ENCODE measurements at places on chromosomes 3 and 15. TPM values are rescaled to one million over a fixed set of nuclear protein-coding genes. Genes with fewer than 3 reads are reported as not detected.

- no peak for DNase-seq
These were observed 84.1 kb upstream of the PRR23C start for GRCh38 chr3:139128803-139129202.

CCR8 gene
- not detected for polyA plus RNA-seq

ILDR1 gene
- 4.7 TPM for polyA plus RNA-seq

GRCh38 chr3:83003917-83004316 lies 1242.5 kb upstream of the GBE1 start:
- DNase-seq = no peak

DNA sequence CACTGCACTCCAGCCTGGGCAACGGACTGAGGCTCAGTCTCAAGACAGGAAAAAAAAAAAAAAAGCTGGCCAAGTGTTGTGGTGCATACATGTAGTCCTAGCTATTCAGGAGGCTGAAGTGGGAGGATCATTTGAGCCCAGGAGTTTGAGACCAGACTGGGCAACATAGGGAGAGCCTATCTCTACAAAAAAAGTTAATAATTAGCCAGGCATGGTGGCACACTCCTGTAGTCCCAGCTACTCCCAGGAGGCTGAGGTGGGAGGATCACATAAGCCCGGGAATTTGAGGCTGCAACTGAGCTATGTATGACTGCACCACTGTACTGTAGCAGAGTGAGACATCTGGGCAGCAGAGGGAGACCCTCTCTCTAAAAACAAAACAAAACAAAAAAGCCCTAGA lies 58.9 kb downstream of the RBPMS2 start:
- no peak for DNase-seq

LSG1 gene
- polyA plus RNA-seq = 29.4 TPM

- no peak for DNase-seq
These were observed 194.1 kb downstream of the KCNH8 start for GRCh38 chr3:19342389-19342788.

- no peak for DNase-seq
These were observed 17.6 kb downstream of the SHQ1 start for GRCh38 chr3:72830452-72831223.

GRCh38 chr3:111709645-111710044 lies 114.5 kb upstream of the ZBED2 start:
- no peak for DNase-seq

GRCh38 chr15:52730173-52730572 lies 51.0 kb upstream of the ATOSA start:
- DNase-seq = peak; percentile 80

DNA sequence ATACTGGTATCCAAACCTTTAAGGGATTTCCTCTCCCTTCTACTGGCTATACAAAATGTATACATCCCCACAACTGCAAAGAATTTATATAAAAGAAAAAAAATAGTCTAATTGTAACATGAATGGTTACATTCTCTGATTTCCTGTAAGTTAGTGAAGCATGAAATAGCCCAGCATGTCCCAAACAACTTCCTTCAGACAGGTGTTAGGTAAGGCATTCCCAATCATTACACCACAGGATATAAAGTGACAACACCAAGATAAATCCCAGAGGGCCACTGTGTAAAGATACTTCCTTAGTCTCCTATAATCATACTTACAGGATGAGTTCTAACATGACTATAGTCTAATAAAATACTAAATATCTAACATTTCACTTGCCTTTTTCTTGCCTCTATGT lies 7.6 kb downstream of the CMTM6 start:
- no peak for DNase-seq

DNA sequence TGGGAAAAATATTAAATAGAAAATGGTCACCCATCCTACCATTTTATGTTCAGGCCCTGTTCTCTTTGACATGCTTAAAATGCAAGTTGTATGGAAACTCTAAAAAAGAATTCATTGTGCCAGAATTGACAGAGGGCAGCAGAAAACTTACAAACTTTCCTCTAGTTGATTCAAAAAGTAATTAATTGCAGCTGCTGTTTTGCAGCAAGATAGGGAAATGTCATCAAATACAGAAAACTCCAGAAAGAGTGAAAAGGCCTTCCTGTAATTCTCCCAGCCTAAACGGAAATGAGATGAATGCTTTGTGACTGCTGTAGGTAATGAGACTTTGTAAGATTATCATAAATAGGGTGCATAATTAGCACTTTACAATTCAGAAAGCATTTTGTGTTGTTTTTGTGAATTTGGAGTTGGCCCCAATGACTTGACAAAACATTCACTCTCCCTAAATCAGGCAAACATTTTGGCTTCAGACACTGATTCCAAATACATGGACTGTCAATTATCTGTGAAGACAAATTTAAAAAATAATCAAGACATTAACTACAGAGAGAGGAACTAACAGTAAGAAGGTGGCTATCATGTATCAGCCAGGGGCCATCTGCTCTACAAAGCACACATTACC lies 861.8 kb downstream of the SQOR start:
- no peak for DNase-seq

- no peak for DNase-seq
These were observed 97.2 kb downstream of the CACNA1D start for GRCh38 chr3:53591646-53592045.

GRCh38 chr15:41331281-41331680 lies 1.1 kb downstream of the OIP5 start:
- DNase-seq = peak; percentile 11

MAPKBP1 gene
- 14.1 TPM for polyA plus RNA-seq

CPLX3 gene
- 0.60 TPM for polyA plus RNA-seq

DNA sequence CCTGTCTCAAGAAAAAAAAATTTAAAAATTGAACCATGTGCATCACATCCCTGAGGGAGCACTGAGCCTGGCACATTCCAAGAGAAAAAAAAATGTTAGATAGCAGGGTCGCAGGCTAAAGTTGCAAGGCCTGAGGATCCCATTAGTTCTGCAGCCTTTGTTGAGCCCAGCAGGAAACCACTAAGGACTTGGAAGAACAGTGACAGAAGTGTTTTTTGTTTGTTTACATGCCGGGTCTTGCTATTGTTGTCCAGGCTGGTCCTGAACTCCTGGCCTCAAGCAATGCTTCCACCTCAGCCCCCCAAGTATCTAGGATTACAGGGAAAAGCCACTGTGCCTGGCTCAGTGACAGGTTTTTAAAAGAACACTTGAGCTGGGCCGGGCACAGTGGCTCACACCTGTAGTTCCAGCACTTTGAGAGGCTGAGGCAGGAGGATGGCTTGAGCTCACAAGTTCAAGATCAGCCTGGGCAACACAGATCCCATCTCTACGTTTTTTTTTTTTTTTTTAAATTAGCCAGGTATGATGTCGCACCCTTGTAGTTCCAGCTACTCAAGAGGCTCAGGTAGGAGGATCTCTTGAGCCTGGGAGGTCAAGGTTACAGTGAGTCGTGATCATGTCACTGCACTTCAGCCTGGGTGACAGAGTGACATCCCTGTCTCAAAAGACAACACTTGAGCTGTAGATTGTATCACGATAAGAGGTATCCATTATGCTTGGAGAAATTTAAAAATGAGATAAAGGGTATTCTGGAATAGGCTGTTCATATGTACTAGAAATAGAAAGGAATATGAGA lies 15.2 kb downstream of the CHAC1 start:
- no peak for DNase-seq

GRCh38 chr3:70982700-70983140 lies 600.8 kb downstream of the FOXP1 start:
- DNase-seq = no peak

- no peak for DNase-seq
These were observed 14.5 kb downstream of the EMC4 start for GRCh38 chr15:34239151-34239808.

- no peak for DNase-seq
These were observed 545.3 kb downstream of the GBE1 start for GRCh38 chr3:81216192-81216591.

GRCh38 chr15:78223396-78224022 lies 10.9 kb downstream of the ACSBG1 start:
- no peak for DNase-seq

TRPC1 gene
- 0.85 TPM for polyA plus RNA-seq

GRCh38 chr15:88610701-88611231 lies 10.4 kb upstream of the AEN start:
- no peak for DNase-seq

SPESP1 gene
- polyA plus RNA-seq = 0.17 TPM

GRCh38 chr3:141796889-141797781 lies 33.9 kb downstream of the GRK7 start:
- peak; percentile 49 for DNase-seq

DNA sequence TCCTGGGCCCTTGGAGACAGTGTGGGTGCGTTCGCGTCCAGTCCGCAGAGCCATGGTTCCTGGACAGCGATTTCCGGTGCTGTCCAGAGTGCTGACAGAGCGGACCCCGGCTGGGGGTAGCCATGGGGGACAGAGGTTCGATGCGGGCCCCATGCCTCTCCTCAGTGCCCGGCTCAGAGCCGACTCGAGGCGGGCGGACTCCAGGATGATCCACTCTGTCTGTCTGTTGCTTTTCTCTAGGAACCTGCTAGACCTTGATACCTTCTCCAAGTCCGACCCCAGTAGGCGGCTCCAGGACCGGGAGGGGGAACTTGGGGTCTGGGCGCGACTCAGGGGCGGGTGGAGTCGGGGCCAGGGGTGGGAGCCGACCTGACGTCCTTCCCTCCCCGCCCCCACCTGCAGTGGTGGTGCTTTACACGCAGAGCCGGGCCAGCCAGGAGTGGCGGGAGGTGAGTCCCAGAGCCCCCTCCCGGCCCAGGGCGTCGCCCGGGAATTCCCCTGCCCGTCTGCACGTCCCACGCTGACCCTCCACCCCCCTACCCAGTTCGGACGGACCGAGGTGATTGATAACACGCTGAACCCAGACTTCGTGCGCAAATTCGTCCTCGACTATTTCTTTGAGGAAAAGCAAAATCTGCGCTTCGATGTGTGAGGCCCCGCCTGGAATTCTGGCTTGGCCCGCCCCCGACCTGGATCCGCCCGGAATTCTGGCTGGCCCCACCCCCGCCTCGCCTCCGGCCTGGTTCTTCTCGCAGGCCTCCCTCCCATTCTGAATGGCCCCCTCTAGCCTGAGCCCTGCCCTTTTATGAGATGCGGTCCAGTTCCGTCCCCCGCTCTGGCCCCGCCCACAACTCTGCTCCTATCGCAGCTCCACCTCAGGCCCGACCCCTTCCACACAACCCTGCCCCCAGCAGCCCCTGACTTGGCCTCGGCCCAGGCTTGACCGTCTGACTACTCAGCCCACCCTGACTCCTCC lies 1.0 kb downstream of the CPNE9 start:
- peak; percentile 32 for DNase-seq

GRCh38 chr3:53899750-53900149 lies 8.1 kb upstream of the SELENOK start:
- DNase-seq = no peak

GRCh38 chr3:7710284-7710683 lies 791.3 kb upstream of the LMCD1 start:
- no peak for DNase-seq

- no peak for DNase-seq
These were observed 406.9 kb upstream of the ADAMTS9 start for GRCh38 chr3:65094723-65095122.

DNA sequence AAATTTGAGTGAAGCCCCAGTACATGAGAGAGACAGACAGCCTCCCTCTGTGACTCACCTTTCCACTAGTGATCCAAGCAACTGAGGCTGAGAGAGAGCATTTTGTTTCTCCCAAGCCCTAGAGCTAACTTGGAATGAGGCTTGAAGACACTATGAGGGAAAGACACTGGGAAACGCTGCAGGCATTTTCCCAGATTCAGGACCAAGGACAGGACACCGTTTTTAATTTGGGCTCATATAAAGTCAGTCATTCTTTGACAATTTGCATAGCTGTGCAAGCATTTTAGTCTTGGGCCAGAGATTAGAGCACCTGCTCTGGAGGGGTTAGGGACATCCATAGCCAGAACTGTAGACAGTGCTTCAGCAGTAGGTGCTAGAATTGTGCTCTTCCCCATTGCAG lies 249.0 kb downstream of the AGBL1 start:
- DNase-seq = no peak
